ENCODE measurements at places on chromosomes 5 and 9.

DNA sequence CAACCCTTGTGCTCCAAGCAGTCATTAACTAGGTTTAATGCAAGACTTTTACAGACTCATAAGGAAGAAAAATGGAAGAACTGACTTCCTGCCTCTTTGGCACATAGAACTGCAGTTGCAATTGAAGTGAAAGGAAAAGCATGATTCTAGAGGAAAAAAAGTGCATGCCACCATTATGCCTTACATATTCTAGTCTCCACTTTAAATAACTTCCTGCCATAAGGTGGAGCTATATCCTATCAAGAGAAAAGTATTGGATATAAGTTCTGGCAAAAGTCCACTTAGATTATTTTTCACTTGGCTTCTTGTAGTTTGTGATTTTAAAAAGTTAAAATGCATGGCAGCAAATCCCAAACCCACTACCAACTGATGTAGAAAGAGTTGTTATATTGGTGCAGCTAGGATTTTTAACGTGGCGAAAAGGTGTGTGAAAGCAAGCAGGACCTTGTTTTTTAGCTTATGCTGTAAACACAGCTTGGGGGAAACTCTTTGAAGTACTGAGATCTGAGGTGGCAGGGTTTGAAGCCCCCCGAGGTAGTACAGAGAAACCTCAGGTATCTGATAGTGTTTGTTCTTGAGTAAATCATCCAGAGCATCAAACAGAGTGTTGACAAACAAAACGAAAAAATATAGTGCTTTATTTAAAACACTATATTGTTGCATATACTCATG lies 117.9 kb downstream of the ANXA1 start:
- H3K36me3 ChIP-seq, result no peaks in the 10 kb centered on the region
- DNase-seq, result no peak
- H3K27me3 ChIP-seq, result no peaks in the 10 kb centered on the region
- no peak overlapping the region for H3K27ac ChIP-seq
- H3K4me1 ChIP-seq, result no peaks in the 10 kb centered on the region

GRCh38 chr5:98775246-98776065 lies 2.0 kb downstream of the RGMB start:
- peaks cover 9% of the 10 kb centered on the region for H3K27me3 ChIP-seq
- H3K4me3 ChIP-seq, result peak overlapping the region; percentile 99
- DNase-seq, result no peak
- H3K27ac ChIP-seq, result no peak overlapping the region

DNA sequence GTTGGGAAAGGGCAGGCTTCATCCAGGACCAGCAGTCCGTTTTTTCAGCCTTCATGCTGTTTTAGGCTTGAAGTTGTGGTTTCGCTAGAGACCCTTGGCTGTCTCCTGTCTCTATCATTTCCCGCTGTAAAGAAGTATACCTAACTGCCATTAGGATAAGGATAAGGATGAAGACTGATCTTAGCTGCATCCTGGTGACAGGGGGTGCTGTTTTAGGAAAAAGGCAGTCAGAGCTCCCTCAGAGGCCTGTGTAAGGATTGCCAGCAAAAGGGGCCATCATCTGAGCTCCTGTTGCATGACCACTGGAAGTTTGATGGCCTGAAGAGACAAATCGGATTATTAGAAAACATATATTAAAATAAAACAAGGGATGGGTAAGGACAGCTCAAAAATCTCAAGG lies 64.8 kb upstream of the FGF10 start:
- H3K27me3 ChIP-seq, result no peaks in the 10 kb centered on the region
- no peak for DNase-seq
- no peaks in the 10 kb centered on the region for H3K36me3 ChIP-seq
- H3K4me1 ChIP-seq, result no peaks in the 10 kb centered on the region
- H3K27ac ChIP-seq, result no peak overlapping the region

DNA sequence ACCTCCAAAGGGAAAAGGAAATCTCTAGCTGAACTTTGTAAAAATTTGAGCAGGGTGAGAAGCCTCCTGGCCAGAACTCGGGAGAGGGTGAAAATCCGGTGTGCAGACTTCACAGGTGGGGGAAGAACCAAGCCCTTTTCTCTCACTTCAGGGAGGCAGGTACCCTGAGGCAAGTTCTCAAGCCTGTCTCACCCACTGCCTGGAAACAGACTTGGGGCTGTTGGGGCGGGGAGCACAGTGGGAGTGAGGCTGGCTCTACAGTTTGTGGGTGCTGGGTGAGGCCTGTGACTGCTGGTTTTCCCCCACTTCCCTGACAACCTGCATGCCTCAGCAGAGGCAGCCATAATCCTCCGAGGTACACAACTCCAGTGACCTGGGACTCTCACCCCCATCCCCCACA lies 187.1 kb downstream of the KIF4B start:
- no peaks in the 10 kb centered on the region for H3K36me3 ChIP-seq
- DNase-seq, result no peak
- peaks cover 18% of the 10 kb centered on the region for H3K27me3 ChIP-seq
- no peaks in the 10 kb centered on the region for H3K4me1 ChIP-seq
- H3K4me3 ChIP-seq, result no peak overlapping the region
- no peak overlapping the region for H3K27ac ChIP-seq

- H3K4me3 ChIP-seq, result no peak overlapping the region
- H3K4me1 ChIP-seq, result peaks cover 13% of the 10 kb centered on the region
- DNase-seq, result no peak
- no peaks in the 10 kb centered on the region for H3K27me3 ChIP-seq
- peaks cover 26% of the 10 kb centered on the region for H3K36me3 ChIP-seq
Measured at GRCh38 chr5:41842777-41843176, 27.4 kb downstream of the OXCT1 start.
